ENCODE measurements at places on chromosomes 3 and 15.

DNA sequence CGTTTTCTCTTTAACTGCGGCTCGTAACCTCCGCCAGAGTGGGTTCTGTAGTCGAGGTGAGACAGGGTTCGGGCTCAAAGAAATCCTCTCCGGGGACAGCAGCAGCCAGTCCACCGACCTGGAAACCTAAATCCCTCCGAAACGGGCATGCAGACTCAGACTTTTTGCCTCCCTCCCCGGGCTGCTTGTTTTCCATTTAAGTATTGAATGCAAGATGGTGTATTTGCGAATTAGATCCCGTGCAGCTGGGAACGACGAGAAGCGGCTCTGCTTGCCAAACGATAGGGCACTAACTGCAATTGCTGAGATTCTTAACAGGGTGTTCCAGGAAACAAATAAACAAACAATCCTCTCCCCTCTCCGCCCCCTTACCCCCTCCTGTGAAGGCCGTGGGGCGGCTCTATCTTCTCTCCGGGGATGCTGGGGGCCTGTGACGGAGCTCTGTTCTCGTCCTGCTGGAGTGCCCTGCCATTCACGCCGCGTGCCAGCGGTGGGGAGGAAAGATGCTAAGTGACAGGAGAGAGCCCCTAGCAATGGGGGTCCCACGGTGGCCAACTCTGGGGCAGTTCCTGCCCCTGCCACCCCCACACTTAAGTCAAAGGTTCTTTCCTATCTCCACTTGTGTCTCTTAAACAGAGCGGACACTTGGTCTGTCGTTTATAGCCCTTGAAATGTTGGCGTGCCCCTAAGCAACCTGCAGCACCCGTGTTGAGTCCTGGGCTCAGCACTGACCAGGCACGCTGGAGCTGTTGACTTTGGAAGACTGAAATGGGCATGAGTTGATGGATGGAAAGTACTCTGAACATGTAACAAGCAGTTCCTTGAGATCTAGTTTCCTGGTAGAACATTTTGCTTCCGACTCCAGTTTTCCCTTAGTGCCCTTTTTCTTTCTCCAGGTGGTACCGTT, 1.3 kb upstream of the ETV5 start:
- DNase-seq = peak; percentile 13

DNA sequence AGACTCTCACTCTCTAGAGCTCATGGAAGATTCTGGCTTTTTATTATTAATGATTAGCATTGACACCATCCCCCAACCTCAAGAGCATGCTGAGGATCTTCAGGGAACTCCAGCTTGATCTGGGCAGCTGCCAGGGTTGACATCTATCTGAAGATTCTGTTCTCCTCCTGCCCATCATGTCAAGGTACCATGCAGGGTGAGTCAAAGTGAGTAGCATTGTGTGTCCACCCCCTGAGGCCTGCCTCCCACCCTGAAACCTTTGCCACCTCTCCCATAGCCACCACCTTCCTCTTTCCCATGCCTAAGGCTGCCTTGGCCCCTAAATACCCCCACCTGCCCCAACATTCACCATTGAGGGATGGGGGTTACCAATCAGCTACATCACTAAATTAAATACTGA, 70.1 kb upstream of the SLCO3A1 start:
- no peak for DNase-seq

GRCh38 chr3:86890741-86891396, 100.1 kb downstream of the VGLL3 start:
- DNase-seq = no peak

DNA sequence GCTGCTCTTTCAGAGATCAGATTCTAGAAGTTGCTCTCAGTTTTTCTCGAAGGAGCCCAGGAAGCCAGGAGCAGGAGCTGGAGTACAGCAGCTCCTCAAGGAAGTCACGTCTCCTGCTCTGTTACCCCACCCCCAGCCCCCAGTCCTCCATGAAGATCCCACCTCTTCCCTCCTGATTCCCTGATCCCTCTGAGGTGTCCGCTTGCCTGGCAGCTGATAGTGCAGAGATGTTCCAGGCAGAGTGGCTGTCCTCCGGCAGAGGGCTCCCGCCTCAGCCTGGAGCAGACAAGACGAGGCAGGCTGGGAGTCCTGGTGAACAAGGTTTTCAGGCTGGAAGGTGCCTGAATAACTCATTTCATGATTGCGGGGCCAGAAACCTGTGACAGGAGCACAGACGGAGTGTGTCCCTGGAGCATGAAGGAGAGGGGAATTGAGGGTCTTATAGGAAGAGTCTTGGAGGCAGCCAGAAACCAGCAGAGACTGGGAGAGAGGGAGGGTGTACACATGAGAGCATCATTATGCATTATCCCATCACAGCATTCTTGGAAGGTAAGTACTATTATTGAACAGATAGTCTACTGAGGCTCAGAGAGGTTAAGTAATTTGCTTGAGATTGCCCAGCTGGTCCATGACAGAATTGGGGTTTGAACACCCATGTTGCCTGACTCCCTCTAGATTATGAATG, 1.2 kb downstream of the HRH1 start:
- DNase-seq = peak; percentile 34

GRCh38 chr3:54939557-54940300, 11.9 kb upstream of the LRTM1 start:
- no peak for DNase-seq

DNA sequence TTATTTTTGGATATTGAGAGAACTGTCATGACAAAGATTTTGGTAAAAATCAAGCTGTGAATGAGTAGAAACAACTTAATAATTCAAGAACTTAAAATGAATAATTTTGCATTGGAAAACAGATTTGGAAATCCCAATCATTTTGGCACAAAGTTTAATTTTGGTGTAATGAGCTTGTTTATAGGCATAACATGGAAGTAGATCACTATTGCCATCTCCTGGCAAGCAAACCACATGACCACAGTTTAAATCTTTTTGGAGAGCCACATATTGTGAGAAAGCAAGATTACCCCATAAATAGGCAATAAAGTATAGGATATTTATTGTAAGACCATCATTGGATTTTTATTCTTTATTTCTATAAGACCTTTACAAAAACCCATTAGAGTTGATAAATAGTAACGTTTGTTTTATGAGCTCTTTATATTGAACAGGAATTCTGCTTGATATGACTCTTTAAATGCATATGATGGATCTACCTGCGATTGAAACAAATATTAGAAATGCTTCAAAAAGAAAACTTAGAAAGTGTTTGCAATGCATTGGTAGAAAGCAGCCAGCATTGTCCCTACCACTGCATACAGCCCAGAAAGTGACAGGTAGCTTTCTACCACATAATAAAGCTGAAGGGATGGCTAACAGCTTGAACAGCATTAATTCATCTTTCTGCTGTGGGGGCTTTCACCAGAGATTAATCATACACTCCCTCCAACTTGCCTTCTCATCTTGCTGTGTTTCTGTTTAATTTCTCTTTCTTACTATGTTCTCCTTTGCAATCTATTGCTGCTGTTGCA, 766.8 kb downstream of the TBL1XR1 start:
- DNase-seq = no peak

- DNase-seq = no peak
These were observed 190.8 kb upstream of the FAM3D start for GRCh38 chr3:58857402-58857801.

- no peak for DNase-seq
These were observed 92.7 kb downstream of the UACA start for GRCh38 chr15:70670680-70671079.

DNA sequence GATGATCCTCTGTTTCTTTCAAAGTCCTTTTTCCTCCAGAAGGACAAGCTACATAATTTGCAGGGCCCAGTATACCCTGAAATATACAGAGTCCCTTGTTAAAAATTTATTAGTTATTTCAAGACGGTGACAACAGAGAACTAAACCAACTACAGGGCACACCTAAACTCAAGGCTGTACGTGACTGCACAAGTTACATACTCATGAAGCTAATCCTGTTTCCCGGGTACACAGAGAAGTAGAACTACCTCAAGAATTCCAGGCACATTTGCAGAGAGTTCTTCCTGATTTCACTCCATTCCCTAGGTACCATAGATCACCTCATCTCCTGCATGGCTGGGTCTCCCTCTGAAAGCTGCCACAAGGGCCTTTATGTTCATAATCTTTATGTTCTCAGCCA, 279.4 kb upstream of the ARL6 start:
- DNase-seq = no peak

- peak; percentile 66 for DNase-seq
These were observed 1.1 kb upstream of the EPHA6 start for GRCh38 chr3:96813134-96813819.

- DNase-seq = no peak
These were observed 1196.3 kb upstream of the GBE1 start for GRCh38 chr3:82957696-82958095.

All from stimulated activated naive CD8-positive, alpha-beta T cell treated with anti-CD3 and anti-CD28 coated beads, Interleukin-15, Interleukin-2, amounts not matched to agents 100 U/mL and 50 U/mL, for 24 hours (primary cell).